HepG2 (cell line): ENCODE measurements at places on chromosomes 16 and 17. TPM values are rescaled to one million over a fixed set of nuclear protein-coding genes. Genes with fewer than 3 reads are reported as not detected.
A peak's percentile ranks its signal among the peaks of the same experiment; 100 is the strongest.

GRCh38 chr16:84607694-84608093 lies 10.2 kb downstream of the COTL1 start:
- no peak overlapping the region for H3K27ac ChIP-seq
- H3K4me1 ChIP-seq: peaks cover 19% of the 10 kb centered on the region
- H3K4me3 ChIP-seq: no peak overlapping the region

DNA sequence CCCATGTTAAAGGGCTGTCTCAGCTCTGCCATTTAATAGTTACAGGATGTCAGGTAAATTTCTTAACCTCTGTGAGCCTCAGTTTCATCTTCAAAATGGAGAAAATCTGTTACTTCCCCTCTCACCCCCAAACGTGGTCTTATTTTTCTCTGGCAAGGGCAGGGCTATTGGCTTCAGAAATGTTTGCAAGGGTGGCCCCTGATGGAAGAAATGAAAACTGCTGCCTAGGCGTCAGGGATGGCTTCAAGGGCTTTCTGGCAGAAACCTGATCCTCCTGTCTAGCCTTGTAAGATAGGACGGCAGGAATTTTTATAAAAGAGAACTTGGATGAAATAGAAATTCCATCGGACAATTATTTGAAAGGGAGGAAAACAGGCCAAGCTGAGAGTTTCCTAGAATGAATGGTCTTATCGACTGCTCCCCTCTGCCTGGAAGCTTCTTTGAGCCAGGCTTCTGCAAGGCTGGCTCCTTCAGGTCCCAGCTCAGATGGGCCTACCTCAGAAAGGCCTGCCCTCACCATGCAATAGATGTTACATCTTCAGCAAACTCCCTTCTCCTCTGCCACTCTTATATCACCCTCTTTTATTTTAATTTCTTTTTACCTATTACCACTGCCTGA lies 43.0 kb upstream of the TANGO6 start:
- no peak overlapping the region for H3K4me3 ChIP-seq
- no peaks in the 10 kb centered on the region for H3K36me3 ChIP-seq
- H3K27ac ChIP-seq: no peak overlapping the region
- DNase-seq: peak; percentile 77
- H3K27me3 ChIP-seq: no peaks in the 10 kb centered on the region

- no peak overlapping the region for H3K4me3 ChIP-seq
- peaks cover 1% of the 10 kb centered on the region; the same call in 1 of the 2 replicates for H3K36me3 ChIP-seq
- H3K4me1 ChIP-seq: peaks cover 59% of the 10 kb centered on the region
- H3K27me3 ChIP-seq: no peaks in the 10 kb centered on the region
These were observed 11.3 kb upstream of the DNASE1 start for GRCh38 chr16:3643095-3643730.

DNA sequence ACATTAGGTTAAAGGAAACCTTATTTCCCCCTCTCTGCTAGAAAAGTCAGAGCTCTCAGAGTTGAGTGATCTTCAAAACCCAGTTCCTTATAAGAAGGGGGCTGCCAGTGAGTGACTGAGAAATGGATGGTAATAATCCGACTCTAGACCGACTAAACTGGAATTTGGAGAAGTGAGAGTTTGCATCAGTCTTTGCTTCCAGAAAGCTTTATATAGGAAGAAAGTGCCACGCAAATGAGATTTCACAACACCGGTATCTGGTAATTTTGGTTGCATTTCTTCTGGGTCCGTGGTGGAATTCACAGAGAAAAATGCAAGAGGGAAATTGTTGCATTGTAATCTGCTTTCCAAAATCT lies 271.4 kb downstream of the MAF start:
- H3K4me1 ChIP-seq: no peaks in the 10 kb centered on the region
- no peaks in the 10 kb centered on the region for H3K36me3 ChIP-seq
- no peak overlapping the region for H3K4me3 ChIP-seq
- no peak overlapping the region for H3K27ac ChIP-seq
- DNase-seq: no peak
- no peaks in the 10 kb centered on the region for H3K27me3 ChIP-seq

DNA sequence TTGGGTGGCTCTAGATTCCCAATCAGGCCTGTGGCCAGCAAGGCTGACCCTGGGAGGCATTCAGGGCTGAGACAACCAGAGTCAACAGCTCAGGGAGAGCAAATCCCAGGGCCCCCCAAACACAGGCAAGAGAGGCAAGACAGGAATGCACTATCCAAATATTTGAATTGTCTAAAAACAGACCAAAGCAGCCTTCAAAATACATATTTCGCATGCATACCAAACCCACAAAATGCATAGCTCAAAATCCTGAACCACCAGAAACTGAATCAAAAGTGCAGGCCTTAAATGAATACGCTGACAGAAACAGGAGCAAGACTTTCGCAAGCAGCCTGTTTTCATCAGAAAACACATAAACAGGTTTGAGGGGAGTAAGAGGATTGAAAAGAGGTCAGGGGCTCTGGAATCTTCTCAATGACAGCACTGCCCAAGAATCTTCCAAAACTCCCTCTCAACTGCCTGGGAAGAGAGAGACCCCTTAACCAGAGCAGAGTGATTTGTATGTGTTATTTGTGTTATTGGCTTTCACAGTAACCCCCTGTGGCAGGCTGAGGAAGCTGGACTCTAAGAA lies 213.6 kb upstream of the CDH5 start:
- peak; percentile 64 for DNase-seq
- no peak overlapping the region for H3K27ac ChIP-seq
- no peak overlapping the region for H3K4me3 ChIP-seq
- H3K4me1 ChIP-seq: peaks cover 15% of the 10 kb centered on the region
- no peaks in the 10 kb centered on the region for H3K36me3 ChIP-seq
- H3K27me3 ChIP-seq: peaks cover 10% of the 10 kb centered on the region; the same call in 1 of the 3 replicates

GRCh38 chr16:66886914-66887313 lies 6.6 kb downstream of the PDP2 start:
- H3K4me3 ChIP-seq: no peak overlapping the region
- H3K4me1 ChIP-seq: peaks cover 22% of the 10 kb centered on the region
- peaks cover 17% of the 10 kb centered on the region for H3K36me3 ChIP-seq
- no peak for DNase-seq
- H3K27ac ChIP-seq: no peak overlapping the region
- H3K27me3 ChIP-seq: no peaks in the 10 kb centered on the region

- H3K4me1 ChIP-seq: peaks cover 6% of the 10 kb centered on the region
- no peaks in the 10 kb centered on the region; the same call in none of the 2 replicates for H3K36me3 ChIP-seq
- no peak overlapping the region for H3K4me3 ChIP-seq
- no peak overlapping the region for H3K27ac ChIP-seq
These were observed 63.4 kb downstream of the SMURF2 start for GRCh38 chr17:64598672-64599071.

GRCh38 chr16:27217256-27217655 lies 13.9 kb downstream of the KDM8 start:
- no peaks in the 10 kb centered on the region for H3K27me3 ChIP-seq
- H3K36me3 ChIP-seq: peaks cover 3% of the 10 kb centered on the region; the same call in 2 of the 3 replicates
- no peak for DNase-seq
- peaks cover 18% of the 10 kb centered on the region for H3K4me1 ChIP-seq
- no peak overlapping the region for H3K27ac ChIP-seq

- no peaks in the 10 kb centered on the region for H3K27me3 ChIP-seq
- H3K4me3 ChIP-seq: no peak overlapping the region
- peaks cover 29% of the 10 kb centered on the region; the same call in 2 of the 3 replicates for H3K36me3 ChIP-seq
- no peaks in the 10 kb centered on the region for H3K4me1 ChIP-seq
These were observed 56.9 kb downstream of the CYB5D2 start for GRCh38 chr17:4199818-4200402.

DNA sequence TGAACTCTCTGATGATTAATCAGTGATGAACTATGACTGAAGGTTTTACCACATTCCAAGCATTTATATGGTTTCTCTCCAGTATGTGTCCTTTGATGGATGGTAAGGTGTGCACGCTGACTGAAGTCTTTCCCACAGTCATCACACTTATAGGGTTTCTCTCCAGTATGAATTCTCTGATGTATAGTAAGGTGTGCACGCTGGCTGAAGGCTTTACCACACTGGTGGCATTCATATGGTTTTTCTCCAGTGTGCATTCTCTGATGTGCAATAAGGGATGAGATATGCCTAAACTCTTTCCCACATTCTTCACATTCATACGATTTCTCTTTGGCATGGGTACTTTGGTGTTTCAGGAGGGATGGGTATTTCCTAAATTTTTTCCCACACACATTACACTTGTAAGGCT lies 16.4 kb downstream of the ZNF287 start:
- no peak overlapping the region for H3K27ac ChIP-seq
- DNase-seq: no peak
- H3K4me3 ChIP-seq: no peak overlapping the region

DNA sequence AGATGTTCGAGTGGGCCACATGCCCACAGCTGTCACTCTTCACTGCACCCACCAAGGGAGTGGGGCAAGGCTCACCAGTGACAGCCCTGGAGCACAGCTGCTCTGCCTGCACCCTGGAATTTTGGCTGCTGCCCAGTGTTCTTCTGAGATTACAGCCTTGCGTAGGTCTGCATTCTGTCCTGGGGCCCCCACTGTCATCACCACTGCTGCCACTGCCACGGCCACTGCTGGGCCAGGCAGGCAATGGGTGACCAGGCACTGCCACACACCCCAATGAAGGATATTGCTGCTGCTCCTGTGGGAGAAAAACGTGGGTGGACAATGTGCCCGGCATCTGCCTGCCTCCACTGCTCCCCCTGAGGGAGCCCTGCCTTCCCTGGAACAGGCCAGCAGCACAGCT lies 1717.0 kb downstream of the TP53TG3F start:
- H3K27me3 ChIP-seq: no peaks in the 10 kb centered on the region
- H3K4me3 ChIP-seq: no peak overlapping the region
- no peaks in the 10 kb centered on the region for H3K4me1 ChIP-seq
- H3K27ac ChIP-seq: no peak overlapping the region
- no peaks in the 10 kb centered on the region for H3K36me3 ChIP-seq

DNA sequence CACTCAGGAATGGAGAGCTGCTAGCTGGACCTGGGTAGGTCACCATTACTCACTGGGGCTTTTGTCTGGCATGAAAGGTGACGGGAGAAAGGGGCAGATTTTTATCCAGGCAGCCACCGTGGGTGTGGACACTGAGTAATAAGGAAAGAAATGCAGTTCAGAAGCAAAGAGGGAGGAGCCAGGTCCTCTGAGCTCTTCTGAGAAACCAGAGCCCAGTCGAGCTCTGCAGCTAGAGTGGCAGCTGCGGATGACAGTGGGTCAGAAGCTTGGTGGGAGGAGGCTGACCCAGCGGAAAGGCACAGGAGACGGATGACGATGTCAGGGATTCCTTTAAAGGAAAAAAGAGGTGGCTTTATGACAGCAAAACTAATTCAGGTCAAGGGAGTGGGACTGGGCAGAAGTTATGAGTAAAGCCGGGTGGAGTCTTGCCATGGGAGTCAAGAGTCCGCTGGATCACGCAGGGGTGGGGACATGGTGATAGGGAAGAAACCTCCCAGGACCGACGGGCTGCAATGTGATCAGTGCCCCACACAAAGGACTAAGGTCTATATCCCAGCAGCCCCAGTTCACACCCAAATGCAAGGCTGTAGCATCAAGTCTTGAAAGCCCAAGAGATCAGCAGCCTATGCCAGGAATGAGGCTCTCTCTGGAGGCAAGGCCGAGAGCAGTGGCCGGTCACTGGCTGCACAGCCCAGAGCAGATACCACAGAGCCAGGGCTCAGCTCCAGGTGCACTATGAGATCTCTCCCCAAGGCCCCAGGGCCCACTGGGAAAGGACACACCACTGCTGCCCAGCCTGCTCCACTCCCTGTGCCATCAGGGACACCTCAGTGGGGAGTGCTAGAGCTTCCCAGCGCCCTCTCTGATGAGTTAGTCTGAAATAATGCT lies 6.3 kb upstream of the MNT start:
- DNase-seq: no peak
- no peak overlapping the region for H3K4me3 ChIP-seq
- no peaks in the 10 kb centered on the region for H3K36me3 ChIP-seq
- H3K4me1 ChIP-seq: peaks cover 29% of the 10 kb centered on the region

- no peak overlapping the region for H3K4me3 ChIP-seq
- H3K27ac ChIP-seq: no peak overlapping the region
- DNase-seq: no peak
- no peaks in the 10 kb centered on the region for H3K27me3 ChIP-seq
- H3K36me3 ChIP-seq: no peaks in the 10 kb centered on the region
These were observed 63.3 kb upstream of the IRX5 start for GRCh38 chr16:54867302-54867832.

- H3K36me3 ChIP-seq: no peaks in the 10 kb centered on the region
- peaks cover 25% of the 10 kb centered on the region for H3K4me1 ChIP-seq
- DNase-seq: no peak
These were observed at the start of gene MMP25 for GRCh38 chr16:3045758-3046640. Gene MMP25, plus strand, starts transcription at chr16:3046561. Its CDS starts 357 bp downstream, at chr16:3046918.

DNA sequence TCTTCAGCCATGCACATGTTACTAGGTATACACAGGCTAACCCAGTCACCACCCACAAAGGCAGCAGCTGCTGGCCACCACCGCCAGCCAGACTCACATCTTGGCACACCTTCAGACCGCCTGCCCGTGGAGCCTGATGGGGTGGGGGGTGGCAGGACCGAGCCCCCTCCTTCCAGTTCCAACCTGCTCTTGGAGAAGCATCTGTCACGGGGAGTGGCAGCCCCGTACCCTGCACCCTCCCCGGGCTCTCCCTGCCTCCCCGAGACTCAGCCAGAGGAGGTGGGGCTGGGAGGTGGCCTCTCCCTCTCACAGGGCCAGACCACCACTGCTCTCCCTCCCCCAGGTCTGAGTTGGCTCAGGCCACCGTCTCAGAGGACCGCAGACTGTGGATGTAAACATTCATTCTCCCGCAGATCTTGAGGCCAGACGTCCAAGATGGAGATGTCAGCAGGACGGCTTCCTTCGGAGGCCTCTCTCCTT lies 11.3 kb upstream of the RBFOX3 start:
- H3K27ac ChIP-seq: no peak overlapping the region
- DNase-seq: no peak
- no peaks in the 10 kb centered on the region for H3K36me3 ChIP-seq
- no peak overlapping the region for H3K4me3 ChIP-seq
- H3K27me3 ChIP-seq: peaks cover 72% of the 10 kb centered on the region
- no peaks in the 10 kb centered on the region for H3K4me1 ChIP-seq

DNA sequence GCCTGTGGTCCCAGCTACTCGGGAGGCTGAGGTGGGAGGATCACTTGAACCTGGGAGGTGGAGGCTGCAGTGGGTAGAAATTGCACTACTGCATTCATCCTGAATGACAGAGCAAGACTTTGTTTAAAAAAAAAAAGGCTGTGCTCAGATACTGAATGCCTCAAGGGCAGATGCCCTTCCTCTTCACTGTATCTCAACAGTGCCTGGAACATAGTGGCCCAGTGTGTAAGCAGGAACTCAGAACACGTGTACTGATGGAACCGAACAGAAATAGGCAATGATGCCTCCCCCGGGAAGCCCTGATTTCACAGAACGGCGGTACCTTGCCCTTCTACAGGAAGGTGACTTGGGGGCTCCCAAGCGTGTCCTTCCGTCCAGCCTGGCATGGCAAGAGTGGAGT lies 46.8 kb downstream of the PLXDC1 start:
- H3K36me3 ChIP-seq: no peaks in the 10 kb centered on the region
- no peak overlapping the region for H3K27ac ChIP-seq
- peaks cover 18% of the 10 kb centered on the region for H3K4me1 ChIP-seq
- peaks cover 61% of the 10 kb centered on the region for H3K27me3 ChIP-seq
- DNase-seq: no peak

- H3K36me3 ChIP-seq: no peaks in the 10 kb centered on the region
- H3K27me3 ChIP-seq: no peaks in the 10 kb centered on the region; the same call in 1 of the 2 replicates
- no peak overlapping the region for H3K27ac ChIP-seq
These were observed 15.1 kb upstream of the UTP6 start for GRCh38 chr17:31916491-31917064.

- no peaks in the 10 kb centered on the region for H3K27me3 ChIP-seq
- no peak overlapping the region for H3K4me3 ChIP-seq
- H3K36me3 ChIP-seq: no peaks in the 10 kb centered on the region
- no peak for DNase-seq
These were observed 687.2 kb downstream of the WWOX start for GRCh38 chr16:78786635-78787034.

CEMP1 gene
- total RNA-seq: not detected in 2 replicates

TPSAB1 gene
- not detected in 2 replicates for total RNA-seq

SPATA22 gene
- not detected in 2 replicates for total RNA-seq

MYH8 gene
- total RNA-seq: not detected in 2 replicates

TMEM92 gene
- not detected in 2 replicates for total RNA-seq

GDPD1 gene
- 3.8 and 7.7 TPM in 2 replicates for total RNA-seq

GSG1L gene
- not detected in 2 replicates for total RNA-seq

TEKT3 gene
- total RNA-seq: 0.58 TPM in 1 of 2 replicates, not detected in the other
